Keratinocyte (primary cell): ENCODE measurements at places on chromosomes 11 and 22.

GRCh38 chr22:16819249-16819648 lies 6.0 kb downstream of the XKR3 start:
- no peak for DNase-seq

DNA sequence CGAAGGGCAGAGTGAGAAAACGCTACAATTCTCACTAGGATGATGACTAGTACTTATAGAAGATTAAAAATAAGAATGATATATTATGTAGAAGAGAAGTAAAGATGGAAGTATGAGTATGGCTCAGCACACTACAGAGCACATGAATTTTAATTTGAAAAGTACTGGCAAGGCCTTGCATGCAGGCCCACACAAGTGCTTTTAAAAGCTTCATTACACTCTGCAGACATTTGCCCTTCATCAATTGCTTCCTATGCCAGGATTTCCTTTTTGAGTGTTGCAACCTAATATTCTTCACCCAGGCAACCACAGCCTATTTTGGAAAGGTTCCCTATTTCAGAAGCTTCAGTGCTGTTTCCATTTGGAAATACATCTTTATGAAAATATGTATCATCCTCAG lies 81.1 kb downstream of the LARGE2 start:
- no peak for DNase-seq

DNA sequence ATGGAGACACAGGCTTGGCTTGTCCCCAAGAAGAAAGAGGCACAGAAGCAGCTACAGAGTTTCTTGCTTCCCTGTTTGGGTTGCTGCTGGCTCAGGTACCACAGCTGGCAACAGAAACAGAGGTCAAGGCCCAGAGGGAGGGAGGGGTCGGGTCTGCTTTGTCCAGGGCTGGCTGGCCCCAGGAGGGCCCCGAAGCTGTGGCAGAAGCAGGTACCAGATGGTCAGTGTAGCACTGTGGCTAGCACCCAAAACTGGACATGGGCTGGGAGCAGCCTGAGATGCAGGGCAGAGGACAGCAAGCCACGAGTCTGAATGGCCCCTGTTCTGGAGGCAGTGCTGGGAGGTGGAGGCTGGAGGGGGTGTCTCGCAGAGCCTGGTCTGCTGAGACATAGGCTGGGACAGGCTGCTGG lies 52.3 kb upstream of the CCDC188 start:
- no peak for DNase-seq

DNA sequence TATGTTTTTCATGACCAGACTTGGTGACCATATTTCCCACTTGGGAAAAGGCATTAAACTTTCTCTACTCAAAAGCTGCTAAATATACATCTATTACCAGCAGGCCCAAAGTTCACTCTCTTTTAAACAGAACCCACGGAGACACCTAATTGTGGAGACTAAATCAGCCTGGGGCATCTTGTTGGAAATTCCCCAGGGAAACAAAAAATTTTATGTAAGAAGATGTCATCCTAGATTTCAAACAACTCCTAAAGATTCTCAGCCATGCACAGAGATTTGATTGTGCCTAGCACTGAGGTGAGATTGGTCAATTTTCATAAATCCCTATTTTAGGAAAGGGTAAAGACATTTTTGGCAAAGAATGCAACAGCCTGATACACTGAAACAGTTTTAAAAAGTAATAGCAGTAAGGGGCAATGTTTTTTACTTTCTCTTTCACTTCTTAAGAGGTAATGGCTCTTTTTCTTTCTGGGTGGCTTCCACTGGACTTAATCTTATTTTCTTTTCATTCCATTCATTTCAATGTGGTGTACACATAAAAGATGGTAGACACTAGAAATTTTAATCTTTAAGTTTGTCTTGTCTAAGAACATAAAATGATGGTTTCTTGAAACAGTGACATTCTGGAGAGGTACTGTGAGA lies 9.6 kb downstream of the OR52N2 start:
- DNase-seq, result no peak

DNA sequence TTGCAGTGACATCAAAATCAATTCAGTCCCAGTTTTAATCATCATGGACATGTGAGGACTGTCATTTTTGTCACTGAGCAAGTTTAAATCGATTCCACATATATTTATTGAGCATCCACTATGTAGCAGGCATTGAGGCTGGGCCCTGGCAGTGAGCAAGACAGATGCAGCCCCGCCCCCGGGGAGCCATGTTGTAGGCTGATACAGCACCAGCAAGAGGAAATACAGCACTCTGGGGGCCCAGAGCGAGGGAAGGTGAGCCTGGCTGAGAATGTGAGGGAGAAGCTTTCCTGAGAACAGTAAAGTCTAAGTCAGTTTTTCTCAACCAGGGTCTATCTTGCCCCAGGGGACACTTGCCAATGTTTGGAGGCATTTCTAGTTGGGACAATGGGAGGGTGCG lies 108.6 kb upstream of the ASPHD2 start:
- DNase-seq, result no peak

DNA sequence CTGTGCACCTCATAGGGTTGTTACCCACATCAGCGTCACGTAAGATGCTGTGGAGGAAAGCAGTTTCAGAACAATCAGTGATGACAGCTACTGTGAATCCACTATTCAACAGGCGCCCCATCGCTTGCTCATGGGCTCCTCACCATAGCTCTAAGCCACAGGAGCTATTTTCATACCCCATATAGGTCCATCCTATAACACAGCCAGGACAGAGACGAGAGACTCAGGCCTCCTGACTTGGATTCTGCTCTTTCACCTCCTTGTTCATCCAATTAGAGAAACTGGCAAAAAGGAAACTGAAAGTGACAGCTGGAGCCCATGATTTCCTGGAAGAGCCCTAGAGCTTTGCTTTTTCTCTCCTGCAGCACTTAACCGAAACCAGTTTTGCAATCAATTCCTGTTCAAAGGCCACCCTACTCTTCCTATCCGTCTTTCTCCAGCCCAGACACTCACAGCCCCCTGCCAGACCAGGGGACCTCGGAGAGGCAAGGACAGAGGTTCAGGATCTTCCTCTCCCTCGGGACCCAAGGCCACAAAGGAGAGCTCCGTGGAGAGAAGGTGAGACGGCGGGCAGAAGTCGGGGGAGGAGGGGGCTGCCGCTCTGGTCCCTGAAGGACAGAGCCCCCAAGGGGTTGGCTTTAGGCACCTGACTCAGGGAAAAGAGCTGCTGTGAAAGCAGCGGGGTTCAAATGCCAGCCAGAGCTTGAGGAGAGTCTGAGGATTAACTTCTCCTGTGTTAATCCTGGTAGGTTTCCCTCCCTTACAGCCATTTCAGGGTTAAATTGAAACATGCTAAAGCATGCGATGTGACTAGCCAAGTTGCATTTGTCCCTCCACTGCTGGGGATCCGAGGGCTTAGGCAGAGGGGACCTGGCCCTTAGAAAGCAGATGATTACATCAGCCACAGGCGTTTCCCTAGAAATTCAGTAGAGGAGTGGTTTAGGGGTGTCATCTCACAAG lies at the start of gene APOL6:
TSS of gene APOL6 (plus strand) at position 381 of the 960 bp plus-strand sequence. CDS start 7,980 bp downstream, outside the sequence.
- no peak for DNase-seq

- DNase-seq, result no peak
Observed at GRCh38 chr11:10413268-10413667, 41.8 kb upstream of the AMPD3 start.

- no peak for DNase-seq
Observed at GRCh38 chr11:81026032-81026431, 1585.2 kb upstream of the TENM4 start.

DNA sequence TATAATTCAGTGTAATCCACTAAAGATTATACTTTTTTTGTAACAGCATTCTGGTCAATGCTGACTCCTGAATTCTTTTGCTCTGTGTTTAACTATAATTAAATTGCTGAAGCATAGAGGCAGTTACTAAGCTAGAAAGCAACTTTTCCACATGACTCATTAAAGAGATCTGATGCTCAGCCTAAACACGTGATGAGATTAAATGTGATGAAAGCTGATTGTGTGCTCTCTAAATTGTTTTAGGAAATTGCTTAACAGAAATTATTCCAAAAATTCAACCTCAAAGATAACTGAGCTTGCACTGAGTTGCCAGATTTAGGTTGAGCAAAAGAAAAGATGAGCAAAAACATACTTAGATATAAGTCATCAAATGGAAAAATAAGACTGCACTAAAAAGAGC lies 1033.6 kb downstream of the FAM181B start:
- DNase-seq, result no peak
